ENCODE measurements at places on chromosomes 6 and 20. TPM values are rescaled to one million over a fixed set of nuclear protein-coding genes. Genes with fewer than 3 reads are reported as not detected.

DNA sequence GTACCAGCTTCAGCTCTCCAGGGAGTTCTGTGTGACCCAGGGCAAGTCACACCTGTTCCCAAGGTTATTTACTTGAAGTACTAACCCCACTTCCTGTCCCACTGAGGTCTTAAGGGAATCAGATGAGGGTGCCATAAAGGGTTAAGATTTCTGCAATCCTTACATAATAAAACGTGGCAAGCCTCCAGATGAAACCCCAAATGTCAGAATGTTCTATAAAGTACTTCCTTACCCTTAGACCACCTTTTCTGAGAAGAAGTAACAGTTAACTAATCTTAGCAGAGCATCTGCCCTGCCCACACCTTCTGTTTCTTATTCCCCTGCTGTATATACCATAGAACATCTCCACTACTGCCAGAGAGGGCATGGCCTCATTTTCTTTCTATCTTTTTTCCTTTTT is 6.0 kb upstream of the AVP start:
- no peak for DNase-seq

DNA sequence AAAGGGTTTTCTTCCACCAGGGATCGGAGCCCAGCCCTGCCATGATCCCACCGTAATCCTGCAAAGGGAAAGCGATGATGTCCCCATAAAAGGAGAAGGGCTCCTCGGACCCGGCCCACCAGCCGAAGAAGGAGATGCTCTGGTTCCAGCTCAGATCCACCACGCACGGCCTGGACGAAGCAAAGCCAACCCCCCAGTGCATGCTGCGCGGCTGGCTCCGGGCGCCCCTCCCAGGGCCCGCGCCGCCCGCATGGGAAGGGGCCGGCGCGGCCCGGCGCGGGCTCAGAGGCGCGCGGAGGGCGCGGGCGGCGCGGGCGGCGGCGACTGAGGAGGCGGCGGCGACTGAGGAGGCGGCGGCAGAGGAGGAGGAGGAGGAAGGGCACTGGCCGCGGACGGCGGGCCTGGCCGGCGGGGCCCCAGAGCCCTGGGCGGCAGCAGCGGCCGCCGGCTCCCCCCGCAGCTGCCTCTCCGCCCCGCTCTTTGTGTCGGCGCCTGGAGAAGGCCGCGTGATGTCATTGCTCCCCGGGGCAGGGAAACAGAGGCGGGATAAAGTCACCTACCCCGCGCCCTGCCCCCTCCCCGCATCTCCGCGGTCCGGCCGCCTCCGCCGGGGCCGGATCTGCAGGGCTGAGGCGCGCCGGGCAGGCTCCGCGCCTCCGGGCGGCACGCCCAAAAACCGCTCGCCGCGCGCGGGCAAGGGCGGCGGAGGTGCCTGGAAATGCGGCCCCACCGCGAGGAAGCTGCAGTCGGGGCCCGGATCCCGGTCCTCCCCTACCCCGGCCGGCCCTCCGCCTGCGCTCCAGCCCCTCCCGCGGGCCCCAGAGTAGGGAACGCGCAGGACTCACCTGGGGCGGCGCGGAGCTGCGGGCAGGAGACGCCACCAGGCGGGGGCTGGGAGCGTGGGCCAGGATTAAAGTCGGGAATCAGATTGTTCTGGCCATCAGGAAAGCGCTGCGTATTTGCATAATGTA is at the start of gene FAXC:
Gene FAXC, minus strand, starts transcription at position 504 of the 971 bp plus-strand sequence. Its CDS starts 302 bp downstream, at position 202.
- peak; percentile 58 for DNase-seq

GRCh38 chr6:25147223-25147622 is 132.0 kb upstream of the CARMIL1 start:
- no peak for DNase-seq

- no peak for DNase-seq
These were observed 4.2 kb upstream of the HRH3 start for GRCh38 chr20:62224113-62224855.

GRCh38 chr6:28281288-28282064 is at the start of gene PGBD1:
PGBD1 (plus strand) TSS chr6:28281572; CDS start chr6:28283814, 2,242 bp downstream.
- peak; percentile 84 for DNase-seq

DNA sequence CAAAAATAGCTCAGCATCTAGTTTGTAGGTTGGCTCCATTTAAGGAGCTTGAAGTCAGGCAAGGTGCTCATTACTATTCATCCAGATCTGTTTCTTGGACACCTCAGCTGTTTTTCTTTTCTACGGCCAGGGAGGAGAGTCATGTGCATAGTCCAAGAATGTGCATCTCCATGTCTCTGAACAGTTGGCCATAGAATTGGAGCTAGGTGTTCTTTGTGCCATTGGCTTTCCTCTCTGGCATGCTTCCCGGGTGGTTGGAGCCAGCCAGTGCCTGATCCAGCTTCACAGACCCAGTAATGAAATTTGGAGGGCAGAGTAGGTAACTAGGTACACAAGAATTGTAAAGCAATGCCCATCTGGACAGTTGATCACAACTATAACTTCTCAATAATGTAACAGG is 21.6 kb downstream of the EYA4 start:
- no peak for DNase-seq

- peak; percentile 36 for DNase-seq
These were observed 643.6 kb upstream of the PTCHD4 start for GRCh38 chr6:48754641-48755040.

DNA sequence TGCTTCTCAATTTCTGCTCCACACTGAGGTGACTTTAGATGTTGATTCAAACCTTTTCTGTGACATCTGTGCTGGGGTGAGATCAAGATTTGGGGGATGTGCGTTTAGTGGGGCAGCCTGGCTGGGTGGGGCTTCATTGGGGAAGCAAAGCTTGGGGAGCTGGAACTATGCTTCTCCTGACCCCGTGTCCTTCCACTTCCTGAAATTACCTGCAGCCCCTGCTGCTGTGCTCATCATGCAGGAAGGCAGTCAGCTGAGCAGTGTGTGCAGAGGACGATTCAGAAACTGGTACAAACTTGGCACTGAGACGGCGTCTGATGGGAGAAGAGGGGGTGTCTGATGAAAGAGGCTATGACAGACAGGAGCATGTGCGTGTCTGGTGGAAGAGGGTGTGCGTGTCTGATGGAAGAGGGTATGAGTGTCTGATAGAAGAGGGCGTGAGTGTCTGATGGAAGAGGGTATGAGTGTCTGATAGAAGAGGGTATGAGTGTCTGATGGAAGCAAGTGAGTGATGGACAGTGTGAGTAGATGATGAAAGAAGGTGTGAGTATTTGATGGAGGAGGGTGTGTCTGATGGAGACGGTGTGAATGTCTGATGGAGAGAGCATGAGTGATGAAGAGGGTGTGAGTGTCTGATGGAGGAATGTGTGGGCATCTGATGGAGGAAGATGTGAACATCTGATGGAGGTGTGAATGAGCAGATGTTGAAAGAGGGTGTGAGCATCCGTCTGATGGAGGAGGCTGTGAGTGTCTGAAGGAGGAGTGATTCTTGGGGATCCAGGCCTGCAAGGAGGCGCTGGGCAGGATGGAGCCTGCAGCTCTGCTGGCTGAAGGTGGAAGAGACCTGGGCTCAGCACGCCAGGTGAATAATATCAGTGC is 103.4 kb downstream of the SYCP2 start:
- DNase-seq, result no peak

DNA sequence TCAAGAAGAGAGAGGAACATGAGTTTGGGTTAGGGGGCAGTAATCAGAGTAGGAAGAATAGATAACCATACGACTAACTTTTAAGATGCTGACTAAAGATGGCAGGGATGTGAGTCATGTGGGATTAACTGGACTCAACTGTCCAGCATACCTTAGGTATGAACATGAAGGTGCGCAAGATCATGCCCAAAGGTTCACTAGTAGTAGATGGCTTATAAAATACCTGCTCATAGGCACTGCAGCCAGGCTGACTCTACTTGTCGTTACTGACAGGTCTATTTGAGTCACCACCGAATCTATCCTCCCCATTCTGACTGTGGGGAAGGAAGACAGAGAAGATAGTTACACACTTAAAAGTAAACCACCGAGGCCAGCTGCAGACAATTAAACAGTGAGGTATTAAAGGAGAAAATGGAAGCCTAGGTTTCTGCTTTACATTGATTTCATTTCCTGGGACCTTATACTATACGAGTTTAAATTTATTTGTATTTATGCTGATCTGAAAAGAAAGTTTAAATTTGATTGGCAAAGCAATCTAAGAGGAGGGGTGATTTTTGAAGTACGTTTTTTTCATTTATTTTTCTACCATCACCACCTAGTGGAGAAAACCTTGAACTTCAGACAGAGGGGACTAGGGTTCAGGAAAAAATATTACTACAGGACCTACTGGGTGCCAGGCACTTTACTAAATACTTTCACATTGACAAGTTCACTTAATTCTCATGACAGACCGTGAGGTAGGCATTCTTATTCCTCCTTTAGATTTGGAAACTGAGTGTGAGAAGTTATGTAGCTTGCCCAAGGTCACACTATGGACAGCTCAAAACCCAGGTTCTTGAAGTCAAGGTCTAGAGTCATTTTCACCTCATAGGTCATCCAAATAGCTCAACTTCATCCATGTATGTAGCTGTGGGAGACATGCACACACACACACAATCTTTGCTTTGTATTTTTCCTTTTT is 4.0 kb upstream of the WRNIP1 start:
- DNase-seq, result no peak

DNA sequence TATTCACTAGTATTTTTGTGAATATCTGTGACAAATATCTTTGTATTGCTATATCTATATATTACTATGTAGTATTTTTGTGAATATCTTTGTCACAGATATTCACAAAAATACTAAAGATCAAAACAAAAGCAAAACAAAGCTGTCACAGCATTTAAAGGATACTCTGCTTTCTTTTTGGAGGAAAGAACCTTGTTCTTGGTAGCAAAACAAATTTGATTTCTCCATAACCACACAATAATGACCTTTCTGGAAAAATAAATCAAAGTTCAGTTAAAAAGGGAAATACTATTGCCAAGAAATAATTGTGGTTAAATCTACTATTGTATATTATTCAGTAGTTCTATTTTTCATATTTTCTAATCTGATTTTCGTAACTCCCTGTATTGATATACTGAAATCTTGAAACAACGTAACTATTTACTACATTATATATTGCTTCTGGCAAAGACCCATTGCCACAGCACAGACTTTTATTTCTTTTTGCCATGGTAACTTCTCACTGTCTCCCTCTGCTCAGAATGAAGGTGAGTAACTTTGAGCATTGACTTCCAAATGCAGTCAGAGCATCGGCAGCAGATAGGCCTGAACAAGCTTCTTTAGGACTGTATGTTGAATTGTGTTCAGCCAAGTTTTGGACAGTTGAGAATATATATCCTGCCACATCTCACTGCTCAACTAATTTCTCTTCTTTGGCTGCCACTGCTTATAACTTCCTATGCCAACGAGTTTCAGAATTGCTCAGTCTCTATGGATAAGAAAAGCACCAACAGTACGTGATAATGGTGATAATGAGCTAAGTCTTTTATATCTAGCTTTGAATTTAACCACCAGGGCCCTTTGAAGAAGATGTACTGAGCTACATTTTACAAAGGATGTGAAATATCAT is 1097.2 kb upstream of the GJE1 start:
- no peak for DNase-seq

DNA sequence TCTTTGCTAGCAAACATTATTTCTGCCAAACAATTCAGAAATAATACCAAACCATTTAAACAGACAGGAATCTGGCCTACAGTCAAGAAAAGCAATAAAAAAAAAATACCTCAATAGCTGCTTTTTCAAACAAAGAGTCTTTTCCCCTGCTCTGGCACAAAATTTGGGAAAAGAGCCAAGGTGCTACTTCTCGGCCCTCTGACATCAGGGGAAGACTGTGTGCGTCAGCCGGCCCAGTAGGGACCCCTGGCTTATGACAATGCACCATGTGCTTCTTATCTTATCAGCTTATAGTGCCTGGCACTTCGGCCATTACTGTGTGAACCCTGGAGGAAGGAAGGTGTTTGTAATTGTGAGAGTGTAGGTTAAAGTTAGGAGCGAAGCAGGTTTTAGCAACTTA is 89.4 kb downstream of the PDE10A start:
- DNase-seq, result peak; percentile 87

- DNase-seq, result no peak
These were observed 208.0 kb downstream of the FARS2 start for GRCh38 chr6:5469101-5469846.

DNA sequence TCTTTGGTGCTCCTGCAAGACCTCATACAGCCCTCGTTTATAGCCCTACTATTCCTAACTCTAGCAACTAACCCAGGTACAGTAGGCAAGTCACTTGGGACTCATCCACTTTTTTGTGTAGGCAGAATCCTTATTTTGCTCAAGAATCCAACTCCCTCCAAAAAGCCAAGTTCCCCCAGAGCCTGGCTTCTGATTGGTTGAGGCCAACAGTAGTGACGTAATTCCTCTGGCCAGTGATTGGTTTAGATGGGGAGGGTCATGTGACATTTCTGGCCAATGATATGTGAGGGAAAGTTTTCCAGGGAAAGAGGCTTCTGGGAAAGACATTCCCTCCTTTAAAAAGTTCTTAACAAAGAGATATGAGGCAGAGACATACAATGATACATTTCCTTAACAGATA is 32.1 kb downstream of the KIAA1755 start:
- DNase-seq, result no peak

DNA sequence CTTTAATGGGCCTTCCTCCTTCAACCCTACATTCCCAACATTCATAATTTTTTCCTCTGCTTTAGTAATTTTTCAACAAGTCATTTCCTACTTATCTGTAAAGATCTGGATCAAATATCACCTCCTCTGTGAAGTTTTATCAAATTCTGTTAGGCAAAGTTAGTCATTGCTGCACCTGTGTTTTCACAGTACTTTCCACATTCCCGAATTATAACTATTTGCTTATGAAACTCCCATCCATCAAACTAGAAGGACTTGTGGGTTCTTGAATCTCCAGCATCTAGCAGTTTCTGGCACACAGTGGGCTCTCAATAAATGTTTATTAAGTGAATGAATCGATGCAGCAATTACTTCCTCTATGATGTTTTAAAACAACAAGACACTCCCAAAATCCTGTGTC is 257.6 kb downstream of the HDGFL1 start:
- DNase-seq, result peak; percentile 35

DNA sequence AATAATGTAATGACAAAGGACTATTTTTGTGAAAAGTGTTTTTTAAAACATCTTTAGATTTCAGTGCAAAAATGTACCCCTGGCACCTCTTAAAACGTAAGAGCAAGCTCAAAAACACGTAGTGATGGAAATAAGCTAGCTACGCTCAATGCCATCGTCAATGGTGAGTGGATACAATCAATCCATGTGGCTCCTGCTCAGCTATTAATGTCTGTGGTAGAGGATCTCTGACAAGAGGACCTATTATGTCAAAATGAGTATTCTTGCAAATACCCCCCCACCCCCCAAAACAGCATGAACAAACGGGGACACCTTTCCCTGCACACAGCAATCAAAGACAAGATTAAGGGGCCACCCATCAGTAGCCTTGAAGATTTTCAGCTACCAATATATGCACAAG is 65.1 kb upstream of the PTGIS start:
- no peak for DNase-seq

The CRIP3 gene
- 0.69 TPM for polyA plus RNA-seq

The TP53TG5 gene
- polyA plus RNA-seq, result 0.03 TPM

The ARFGEF3 gene
- polyA plus RNA-seq, result 4.7 TPM

The SAMD3 gene
- polyA plus RNA-seq, result 0.71 TPM

The ELOVL4 gene
- polyA plus RNA-seq, result 0.22 TPM

The B4GALT5 gene
- 13.9 TPM for polyA plus RNA-seq

The COL11A2 gene
- polyA plus RNA-seq, result 1.0 TPM

The CCDC170 gene
- 2.4 TPM for polyA plus RNA-seq

The LY6G6D gene
- not detected for polyA plus RNA-seq

The BPI gene
- polyA plus RNA-seq, result 0.31 TPM

The CLPSL1 gene
- polyA plus RNA-seq, result not detected

The SPO11 gene
- polyA plus RNA-seq, result not detected

Data from lung (tissue), 17 donors.